ENCODE measurements at places on chromosomes 1 and 21.

DNA sequence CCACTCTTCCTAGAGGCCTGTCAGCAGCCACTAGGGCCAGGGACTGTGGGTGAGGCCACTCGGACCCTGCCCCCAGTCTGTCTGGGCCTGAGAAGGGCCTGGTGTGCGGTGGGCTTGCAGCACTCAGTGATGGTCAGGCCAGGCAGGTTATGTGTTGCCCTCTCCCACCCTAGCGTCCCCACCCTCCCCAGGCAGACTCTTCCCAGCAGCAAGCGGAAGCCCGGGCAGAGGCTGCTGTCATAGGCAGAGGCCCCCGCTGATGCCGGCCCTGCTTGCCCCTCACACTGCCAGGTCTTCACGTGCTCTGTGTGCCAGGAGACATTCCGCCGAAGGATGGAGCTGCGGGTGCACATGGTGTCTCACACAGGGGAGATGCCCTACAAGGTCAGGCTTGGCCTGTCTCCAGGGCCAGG lies 6.6 kb downstream of the ZBTB48 start:
- DNase-seq: no peak

DNA sequence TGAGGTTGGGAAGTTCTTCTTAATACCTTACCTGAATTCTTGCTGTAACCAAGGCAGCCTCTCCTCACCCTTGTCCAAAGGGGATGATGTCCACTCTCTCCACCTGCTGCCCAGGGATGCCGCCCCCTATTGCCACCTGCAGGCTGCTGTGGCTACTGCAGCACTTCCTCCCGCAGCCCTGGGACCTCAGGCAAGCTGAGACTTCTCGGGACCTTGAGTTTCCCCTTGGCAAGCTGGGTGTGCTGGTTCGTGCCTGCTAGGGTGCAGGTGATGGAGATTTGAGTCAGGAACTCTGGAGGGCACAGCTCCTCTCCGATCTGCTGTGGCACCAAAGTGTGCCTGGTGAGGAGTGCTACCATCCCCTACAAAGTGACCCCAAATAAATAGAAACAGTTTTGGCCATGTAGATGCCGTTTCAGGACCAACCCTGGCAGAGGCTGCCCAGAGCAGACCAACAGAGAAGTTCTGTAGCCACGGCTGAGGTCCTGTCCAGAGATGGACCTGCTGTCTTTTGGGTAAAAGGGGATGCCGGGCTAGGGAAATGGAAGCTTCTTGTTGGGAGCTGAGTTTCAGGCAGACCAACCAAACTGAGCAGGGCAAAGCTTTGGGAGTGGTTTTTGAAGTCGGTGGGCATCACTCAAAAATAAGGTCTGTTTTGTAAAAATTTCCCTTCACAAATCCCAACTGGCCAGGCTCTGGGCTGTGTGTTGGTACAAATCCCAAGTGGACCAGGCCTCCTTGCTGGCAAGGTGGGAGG lies 31.7 kb downstream of the RUNX3 start:
- peak; percentile 34 for DNase-seq

GRCh38 chr1:16447641-16448040 lies 7.1 kb downstream of the NECAP2 start:
- DNase-seq: no peak

GRCh38 chr1:93537396-93537795 lies 89.5 kb downstream of the FNBP1L start:
- no peak for DNase-seq

DNA sequence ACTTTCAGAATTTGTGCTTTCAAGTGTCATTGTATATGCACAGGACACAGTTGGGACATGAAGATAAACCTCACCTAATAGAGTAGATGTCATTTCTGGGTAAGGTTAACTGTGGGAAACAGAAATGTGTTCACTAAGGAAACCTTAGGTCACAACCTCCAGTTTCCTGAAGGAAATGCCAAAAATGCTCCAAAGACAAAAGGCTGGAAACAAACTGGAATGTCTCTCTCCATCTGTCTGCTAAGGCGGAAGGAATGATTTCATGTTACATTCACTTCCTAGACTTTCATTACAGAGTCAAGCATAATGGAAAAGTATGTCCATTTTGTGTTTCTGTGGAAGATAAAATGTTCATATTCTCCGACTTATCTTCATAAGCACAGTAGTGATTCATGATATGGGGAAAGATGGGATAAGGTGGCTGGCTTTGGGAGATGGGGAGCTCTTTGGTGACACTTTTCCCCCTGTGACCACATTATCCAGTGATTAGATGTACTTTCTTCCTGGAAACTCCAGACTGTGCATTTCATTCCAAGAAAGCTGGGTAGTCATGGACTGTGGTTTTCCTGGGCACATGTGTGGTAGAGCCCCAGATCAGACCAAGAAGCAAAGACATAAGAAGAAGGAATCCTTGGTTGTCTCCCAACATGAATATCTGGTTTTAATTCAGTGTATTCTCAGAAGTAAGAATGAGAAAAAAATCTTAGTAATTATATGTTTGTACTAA lies 5.7 kb downstream of the S1PR1 start:
- no peak for DNase-seq

DNA sequence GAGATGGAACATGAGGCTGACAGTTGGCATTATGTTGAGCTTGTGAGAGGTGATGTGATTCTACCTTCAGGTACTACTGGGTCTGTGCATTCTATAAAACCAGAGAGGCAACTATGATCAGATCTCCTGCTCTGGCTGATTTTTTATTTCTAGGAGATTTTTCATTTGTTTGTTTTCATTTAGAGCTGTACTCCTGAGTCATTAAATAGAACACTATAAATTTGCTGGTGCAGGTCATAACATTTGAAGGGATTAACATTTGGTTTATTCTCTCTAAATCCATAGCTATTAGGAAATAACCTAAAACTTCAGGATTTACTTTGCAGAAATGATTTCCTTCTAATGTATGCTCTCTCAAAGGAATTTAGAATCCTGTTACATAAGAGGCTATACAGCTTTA lies 42.9 kb downstream of the MAGI3 start:
- DNase-seq: no peak

DNA sequence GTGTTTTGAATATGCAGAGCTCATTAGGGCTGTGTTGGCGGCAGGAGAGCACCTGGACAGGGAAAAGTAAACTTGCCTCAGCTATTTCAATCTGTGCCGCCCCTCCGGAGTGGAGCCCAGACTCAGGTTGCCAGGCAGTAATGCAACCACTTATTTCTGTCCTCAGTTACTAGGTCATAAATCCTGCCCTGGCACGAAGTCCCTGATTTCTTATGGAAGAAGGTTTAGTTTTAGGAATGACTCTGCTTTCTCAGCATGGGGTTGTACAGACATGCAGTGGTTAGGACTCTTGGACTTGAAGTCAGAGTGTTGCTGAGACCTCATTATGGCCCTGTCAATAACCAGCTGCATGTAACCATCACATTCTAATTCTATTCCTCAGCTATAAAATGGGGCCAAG lies 98.3 kb upstream of the FGGY start:
- DNase-seq: no peak

- no peak for DNase-seq
Measured at GRCh38 chr1:235883261-235883927, 16.7 kb upstream of the LYST start.

DNA sequence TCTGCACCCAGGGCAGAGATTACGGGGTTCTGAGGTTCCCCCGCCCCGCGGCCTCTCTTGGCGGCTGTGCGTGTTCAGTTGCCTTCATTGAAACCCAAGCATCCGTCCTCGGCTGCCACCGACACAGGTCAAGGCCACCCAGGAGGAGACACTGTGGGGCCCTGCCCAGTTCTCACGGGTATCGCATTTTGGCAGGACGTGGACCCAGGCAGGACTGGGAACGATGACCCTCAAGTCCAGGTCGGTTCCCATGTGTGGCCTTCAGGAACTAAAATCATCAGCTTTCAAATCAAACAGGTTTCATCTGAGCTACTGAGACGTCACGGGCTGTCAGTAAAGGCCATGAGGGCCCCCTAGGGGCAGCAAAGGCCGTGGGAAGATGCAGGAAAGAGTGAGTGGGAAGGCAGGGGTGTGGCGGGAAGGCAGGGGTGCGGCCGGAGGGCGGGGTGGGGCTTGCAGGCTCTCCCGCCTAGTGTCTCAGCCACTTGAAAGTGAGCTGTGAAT lies 7.0 kb upstream of the C1orf174 start:
- DNase-seq: no peak
